Hair follicle dermal papilla cell (primary cell): ENCODE measurements at places on chromosomes 4 and X. TPM values are rescaled to one million over a fixed set of nuclear protein-coding genes. Genes with fewer than 3 reads are reported as not detected.

The MAGEE1 gene
- 2.9 TPM in 2 replicates for total RNA-seq

The ANOS1 gene
- 0.12 and 0.49 TPM in 2 replicates for total RNA-seq

The PCSK1N gene
- 0.49 and 0.65 TPM in 2 replicates for total RNA-seq

The MTNR1A gene
- total RNA-seq = 0.32 TPM in 1 of 2 replicates, not detected in the other

The SSX4 gene
- total RNA-seq = not detected in 2 replicates

The GPR34 gene
- total RNA-seq = not detected in 2 replicates

The NWD2 gene
- total RNA-seq = not detected in 2 replicates

The RNF212 gene
- total RNA-seq = 1.6 and 3.4 TPM in 2 replicates

The DMRTC1 gene
- total RNA-seq = not detected in 2 replicates
